Stimulated activated CD8-positive, alpha-beta memory T cell treated with anti-CD3 and anti-CD28 coated beads, Interleukin-4, amount 100 ng/mL, for 48 hours (primary cell): ENCODE measurements at places on chromosomes 7 and 10.

DNA sequence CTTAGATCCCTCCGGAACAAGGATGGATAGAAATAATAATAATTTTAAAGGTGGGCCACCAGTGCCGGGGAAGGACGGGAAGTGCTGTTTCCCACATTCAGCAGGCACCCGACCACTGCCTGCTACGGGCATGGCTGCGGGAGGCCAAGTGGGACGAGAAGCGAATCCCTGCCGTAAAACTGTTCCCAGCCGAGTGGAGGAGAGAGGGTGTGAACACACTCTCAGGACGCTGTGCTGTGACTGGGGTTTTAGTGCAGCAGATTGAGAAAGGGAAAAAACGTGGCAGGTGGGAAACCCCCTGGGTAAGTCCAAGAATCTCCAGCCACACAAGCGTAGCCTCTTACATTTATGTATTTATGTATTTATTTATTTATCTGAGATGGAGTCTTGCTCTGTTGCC lies 158.8 kb downstream of the DNAJB6 start:
- DNase-seq, result peak; percentile 43

DNA sequence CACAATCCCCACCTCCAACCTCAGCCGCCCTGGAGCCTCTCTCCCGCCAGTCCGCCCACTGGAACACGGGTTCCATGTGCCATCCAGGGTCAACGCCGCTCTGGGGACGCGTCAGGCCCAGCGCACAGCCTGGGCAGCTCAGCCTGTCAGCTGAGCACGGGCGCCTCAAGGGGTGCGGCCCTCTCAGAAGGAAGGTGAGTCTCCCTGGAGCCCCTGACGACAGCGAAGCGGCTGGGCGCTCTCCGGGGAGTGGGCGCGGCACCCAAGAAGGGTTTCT lies 1.2 kb upstream of the SLC18A3 start:
- DNase-seq, result no peak

DNA sequence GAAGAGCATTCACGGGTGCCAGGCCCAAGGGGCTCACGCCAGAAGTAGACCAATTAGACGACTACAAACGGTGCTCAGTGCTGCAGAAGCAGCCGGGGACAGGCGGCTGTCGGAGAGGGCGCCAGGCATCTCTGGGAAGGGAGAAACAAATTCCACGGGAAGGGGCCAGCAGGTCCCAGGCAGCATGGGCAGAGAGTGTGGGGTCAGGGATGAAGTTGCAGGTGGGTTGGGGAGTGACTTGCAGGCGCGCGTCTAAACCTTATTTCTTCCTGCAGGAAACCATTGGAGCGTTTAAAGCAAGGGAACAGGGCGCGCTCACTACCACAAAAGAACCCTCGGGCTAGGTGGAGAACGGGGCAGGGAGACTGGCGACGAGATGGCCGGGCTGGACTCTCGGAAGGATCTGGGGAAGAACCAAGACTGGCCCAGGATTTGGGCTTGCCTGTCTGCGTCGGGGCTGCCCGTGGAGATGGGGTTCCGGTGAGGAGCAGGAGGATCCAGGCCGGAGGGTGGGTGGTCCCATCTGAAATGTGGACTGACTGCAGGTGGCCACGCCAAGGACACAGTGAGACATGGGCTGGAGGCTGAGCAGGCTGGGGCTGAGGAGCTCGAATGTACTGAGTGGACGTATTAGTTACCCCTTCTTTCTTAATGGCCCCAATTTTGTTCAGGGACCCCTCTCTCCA lies 116.3 kb upstream of the DIP2C start:
- no peak for DNase-seq

DNA sequence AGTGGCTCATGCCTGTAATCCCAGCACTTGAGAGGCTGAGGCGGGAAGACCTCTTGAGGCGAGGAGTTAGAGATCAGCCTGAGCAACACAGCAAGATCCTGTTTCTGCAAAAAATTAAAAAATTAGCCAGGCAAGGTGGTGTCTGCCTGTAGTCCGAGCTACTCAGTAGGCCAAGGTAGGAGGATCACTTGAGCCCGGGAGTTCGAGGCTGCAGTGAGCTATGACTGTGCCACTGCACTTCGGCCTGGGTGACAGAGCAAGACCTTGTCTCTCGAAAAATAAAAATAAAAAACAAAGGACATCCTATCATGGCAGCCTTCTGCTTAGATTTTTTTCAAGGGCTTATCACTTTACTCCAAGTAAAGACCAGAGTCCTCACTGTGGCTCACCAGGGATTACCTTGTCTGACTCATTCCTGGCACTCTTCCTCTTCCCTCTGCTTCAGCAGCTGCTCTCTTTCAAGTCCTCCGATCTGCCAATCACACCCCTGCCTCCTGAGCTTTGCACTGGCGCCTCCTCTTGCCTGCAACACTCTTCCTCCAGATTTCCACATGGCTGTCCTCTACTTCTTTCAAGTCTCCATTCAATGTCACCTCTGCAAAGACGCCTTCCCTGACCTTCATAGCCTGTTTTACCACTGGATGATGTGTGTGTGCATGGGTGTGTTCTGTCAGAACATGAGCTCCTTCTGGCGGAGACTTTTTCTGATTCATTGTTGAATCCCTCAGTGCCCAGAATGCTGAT lies 7.7 kb downstream of the PRTFDC1 start:
- DNase-seq, result no peak

- peak; percentile 77 for DNase-seq
Observed at GRCh38 chr7:39589323-39590111, 23.3 kb downstream of the YAE1 start.

DNA sequence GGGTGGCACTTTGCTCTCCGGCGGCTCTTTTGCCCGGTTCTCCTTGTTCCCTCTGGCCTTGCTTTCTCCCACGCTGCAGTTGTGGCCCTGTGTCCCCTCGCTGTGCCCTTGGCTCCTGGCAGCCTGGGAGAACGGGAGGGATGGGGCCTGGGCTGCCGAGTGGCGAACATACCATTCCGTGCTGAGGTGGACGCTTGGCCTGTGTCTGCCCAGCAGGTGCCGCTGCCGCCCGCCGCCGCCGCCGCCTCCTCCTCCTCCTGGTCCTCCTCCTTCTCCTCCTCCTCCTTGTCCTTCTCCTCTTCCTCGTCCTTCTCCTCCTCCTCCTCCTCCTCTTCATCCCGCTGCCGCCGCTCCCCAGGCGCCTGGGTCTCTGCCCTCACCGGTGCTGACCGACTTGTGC lies 36.0 kb downstream of the AGAP3 start:
- no peak for DNase-seq

GRCh38 chr7:1897076-1897860 lies 227.2 kb downstream of the ELFN1 start:
- DNase-seq, result no peak

DNA sequence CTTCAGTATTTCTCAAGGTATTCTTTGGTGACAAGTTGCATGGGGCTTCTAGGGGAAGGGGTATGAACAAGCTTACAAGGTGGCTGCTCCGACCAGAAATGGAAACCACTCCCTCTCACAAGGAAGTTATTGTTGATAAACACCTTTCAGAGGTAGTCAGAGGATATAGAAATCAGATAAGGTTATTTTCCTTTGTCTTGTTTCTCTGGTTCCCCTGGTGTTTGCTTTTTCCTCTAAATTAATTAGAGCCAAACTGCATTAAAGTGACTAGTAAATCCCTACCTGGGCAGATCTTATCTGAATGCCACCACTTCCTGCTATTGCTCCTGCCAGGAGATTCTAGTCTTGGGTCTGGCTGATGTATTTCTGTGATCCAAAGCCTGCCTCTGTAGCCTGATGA lies 725.4 kb downstream of the INHBA start:
- DNase-seq, result no peak

- no peak for DNase-seq
Observed at GRCh38 chr10:112999102-112999501, 49.1 kb downstream of the TCF7L2 start.

DNA sequence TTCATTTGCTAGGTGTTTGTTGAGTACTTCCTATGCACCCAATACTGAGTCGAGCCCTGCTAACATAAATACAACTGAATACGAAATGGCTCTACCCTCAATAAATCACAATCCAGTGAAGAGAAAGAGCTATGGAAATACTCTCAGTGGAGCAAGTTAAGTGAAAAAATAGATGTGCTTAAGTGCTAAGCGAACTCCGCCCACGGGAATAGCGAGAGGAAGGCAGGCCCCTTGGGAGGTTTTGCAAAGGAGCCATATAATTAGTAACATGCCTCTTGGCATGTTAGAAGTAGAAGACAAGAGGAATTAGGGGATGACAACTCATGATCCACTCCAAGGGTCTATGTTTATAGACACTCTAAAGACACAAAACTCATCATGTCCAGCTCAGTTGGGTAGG lies 42.8 kb upstream of the TSPAN33 start:
- no peak for DNase-seq

GRCh38 chr7:74019149-74019548 lies 8.8 kb upstream of the ELN start:
- DNase-seq, result no peak

DNA sequence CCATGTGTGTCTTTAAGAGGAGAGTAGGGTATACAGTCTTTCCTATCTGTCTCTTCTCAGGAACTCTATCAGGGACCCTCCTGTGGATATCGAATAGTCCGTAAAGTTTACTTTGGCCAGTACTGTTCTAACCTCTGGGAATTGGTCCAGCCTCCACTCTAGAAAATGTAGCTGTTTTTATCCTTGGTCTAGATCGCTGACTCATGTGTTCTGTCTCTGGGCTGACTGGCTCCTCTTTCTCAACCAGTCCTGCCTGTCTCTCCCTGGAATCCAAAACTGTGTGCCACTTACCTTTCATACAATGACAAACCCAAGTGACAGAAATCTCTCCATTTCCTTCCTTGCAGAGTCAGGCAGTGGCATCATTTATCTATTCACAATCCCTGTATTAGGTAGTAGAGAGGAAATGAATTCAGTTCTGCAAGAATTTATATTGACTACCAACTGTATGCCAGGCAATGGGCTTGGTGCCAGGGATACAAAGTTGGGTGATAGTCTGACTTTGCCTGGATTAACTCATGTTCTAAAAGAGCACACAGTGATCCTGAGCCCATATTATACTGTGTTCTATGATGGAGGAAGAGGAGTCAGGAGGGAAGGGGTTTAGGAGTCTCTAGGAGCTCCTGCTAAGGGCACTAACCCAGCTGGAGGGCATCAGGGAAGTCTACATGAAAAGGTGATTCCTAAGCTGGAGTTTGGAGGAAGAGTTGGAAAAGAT lies 232.7 kb downstream of the LRMDA start:
- no peak for DNase-seq

GRCh38 chr7:108525327-108525984 lies 479 bp downstream of the PNPLA8 start:
- DNase-seq, result no peak

DNA sequence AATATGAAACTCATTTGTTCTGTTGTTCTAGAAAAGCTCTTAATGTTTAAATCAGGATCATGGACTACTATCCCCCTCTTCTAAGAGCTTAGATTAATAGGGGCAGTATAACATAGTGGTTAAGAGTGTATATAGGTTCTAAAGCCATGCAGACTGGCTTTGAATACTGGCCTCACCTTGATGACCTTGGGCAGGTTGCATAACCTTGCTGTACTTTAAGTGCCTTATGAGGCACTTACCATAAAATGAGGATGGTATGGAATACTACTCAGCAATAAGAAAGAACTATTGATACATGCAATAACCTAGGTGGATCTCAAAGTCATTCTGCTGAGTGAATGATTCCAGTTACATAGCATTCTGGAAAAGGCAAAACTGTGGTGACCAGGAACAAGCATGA lies 53.6 kb downstream of the GBF1 start:
- DNase-seq, result no peak

- DNase-seq, result no peak
Observed at GRCh38 chr10:116472891-116473290, 45.2 kb downstream of the PNLIPRP3 start.

- DNase-seq, result no peak
Observed at GRCh38 chr10:96478355-96478754, 35.4 kb downstream of the TLL2 start.

DNA sequence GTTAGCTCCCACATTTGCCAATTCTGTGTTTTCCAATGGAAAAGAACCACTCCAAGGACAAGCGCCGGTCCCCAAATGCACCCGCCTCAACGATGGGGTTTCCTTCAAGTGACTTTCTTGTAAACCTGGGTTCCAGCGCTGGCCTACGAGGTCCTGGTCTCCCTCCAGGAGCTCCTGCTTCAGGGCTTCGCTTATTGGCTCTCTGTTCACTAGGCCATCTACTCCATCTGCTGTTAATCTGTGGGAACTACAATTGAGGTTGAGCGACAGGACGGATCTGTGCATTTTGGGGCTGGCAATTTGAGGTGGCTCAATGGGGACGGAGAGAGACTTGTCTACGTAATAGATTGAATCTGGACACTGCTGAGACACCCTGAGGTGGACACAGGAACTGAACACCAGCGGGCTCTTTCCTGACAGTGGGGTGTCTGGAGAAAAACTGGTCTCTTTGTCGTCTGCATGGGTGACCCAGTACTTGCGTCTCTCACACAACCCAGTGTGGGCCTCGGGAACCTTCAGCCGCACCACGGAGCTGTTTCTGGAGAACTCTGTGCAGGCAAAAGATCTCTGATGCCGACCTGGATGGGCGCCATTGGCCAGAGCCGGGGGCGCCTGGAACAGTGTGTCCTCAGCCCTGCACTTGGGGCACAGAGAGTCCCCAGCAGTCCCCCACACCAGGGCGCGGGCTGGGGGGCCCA lies 115.9 kb upstream of the ADAM12 start:
- no peak for DNase-seq

DNA sequence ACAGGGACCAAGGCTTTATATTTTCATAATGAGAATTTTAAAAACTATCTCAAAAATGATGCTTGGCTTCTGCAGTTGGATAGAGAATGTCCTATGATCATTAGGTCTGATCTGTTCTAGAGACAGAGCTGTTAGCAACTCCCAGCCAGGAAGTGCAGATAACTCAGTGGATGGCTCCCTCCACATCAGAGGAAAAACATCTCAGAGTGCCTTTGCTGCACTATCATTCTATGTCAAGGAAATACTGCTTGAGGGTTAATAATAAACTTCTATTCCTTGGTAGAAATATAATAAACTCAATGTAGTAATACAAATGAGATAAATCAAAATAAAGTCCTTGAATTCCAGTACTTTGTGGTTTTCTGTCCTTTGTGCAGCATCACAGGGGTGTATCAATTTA lies 78.0 kb upstream of the BET1 start:
- DNase-seq, result no peak

DNA sequence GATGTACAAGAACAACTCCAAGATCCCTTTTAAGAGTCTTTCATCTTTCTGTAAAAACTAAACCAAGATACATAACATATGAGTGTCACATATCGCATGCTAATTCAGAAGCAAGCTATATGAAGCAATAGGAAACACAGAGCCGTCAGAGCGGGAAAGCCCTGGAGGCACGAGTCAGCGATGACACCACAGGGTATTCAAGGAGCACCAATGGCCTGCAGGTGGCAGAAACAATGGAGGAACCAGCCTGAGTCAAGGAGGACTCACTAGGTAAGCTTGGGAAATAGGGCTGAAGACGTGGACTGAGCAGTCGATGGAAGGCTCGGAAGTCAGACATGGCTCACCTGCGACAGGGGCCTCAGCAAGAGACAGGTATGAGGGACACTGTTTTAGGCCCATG lies 214.4 kb downstream of the FAM107B start:
- peak; percentile 80 for DNase-seq

DNA sequence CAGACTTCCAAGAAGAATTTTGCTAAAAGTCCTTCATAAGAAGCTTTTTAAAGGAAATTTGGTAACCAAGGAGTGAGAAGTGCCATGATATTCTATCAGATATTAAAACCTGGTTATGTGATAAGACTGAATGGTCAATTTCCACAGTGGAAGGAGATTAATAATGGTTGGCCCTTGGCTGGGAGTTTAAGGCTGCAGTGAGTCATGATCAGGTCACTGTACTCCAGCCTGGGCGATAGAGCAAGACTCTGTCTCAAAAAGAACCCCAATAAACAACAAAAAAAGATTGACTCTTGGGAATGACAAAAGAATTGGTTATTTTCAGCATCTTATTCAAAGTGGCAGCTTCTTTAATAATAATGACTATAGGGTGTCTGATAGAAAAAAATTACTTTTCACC lies 37.2 kb downstream of the EXOC4 start:
- no peak for DNase-seq
